ENCODE measurements at places on chromosomes 5 and 9.

GRCh38 chr5:42870882-42871418 is 59.3 kb upstream of the SELENOP start:
- no peak for DNase-seq

DNA sequence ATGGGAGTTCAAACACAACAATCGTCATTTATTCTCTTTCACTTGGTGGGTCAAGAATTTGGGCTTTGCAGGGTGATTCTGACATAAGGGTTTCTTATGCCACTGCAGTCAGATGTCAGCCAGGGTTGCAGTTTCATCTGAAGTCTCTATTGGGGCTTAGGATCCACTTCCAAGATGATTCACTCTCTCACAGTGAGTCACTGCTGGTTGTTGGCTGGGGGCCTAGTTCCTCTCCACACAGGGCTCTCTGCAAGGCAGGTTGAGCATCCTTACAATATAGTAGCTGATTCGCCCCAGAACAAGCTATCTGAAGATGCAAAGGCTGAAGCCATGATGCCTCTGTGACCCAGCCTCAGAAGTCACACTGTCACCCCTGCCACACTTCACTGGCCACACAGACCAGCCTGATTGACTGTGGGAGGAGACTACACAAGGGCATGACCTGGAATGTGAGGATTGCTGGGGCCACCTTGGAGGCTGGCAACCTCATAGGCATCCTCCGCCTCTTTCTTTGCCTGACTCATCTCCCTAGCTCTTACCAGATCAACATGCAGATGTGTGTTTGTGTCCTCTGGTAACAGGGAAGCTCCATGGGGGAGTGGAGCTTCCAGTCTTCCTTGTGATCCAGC is 4.5 kb upstream of the CARD19 start:
- DNase-seq: peak; percentile 71

GRCh38 chr9:14352503-14352902 is 38.6 kb upstream of the NFIB start:
- DNase-seq: no peak

DNA sequence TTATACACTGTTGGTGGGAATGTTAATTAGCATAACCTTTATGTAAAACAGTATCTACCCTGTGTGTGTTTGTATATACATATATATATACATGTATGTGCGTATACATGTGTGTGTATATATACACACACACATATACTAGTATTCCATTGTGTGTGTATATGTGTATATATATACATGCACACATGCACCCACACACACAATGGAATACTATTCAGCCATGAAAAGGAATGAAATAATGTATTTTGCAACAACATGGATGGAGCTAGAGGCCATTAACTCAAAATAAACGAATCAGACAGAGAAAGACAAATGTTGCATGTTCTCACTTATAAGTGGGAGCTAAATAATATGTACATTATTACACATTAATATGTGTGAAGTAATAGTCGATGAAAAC is 17.6 kb upstream of the SAP30L start:
- no peak for DNase-seq

DNA sequence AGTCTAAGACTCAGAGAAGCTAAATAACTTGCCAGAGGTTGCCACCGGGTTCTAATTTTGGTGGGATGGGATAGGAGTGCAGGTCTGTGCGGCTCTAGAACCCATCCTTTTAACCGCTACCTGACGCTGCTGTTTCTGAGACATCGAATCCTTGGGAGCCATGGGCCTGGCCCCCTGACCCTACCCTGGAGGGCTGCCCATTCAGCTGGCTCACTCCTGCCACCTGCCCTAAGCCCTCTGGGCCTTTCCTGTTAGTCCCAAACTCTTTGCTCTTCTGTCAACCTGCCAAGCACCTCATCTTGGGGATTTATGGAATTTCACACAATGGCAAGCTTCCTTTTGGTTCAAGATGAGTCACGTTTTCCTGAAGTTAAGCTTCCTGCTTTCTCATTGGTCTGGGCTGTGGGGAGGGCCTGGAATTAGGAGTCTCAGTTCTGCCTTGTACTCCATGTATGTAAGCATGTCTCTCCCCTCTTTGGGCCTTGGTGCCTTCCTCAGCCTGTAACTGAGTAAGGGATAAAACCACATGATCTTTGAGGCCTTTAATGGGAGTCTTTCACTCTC is 26.6 kb downstream of the ENHO start:
- no peak for DNase-seq

GRCh38 chr5:141477815-141478214 is 2.0 kb downstream of the PCDHGC3 start:
- DNase-seq: no peak

- DNase-seq: no peak
Measured at GRCh38 chr5:139914218-139914807, 118.7 kb downstream of the PSD2 start.

DNA sequence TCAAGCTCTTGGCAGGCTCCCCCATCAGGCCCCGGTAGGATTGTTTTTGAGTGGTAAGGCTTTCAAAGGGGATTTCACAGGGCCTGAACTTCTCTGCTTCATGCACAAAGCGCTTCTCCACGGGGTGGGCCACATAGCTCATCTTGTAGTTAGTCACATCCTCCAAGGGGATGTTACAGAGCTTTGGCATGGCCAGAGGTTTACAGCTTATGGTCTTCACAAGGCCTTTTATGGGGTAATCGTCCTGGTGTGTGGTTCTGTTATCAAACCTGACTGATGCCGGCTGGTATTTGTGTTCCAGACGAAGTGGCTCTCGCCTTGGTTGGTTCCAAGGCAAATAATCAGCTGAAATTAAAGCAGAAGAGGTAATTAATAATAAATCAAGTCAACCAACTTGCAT is 104.3 kb downstream of the SAXO1 start:
- no peak for DNase-seq

GRCh38 chr9:124428751-124429529 is 13.7 kb upstream of the PSMB7 start:
- DNase-seq: no peak

DNA sequence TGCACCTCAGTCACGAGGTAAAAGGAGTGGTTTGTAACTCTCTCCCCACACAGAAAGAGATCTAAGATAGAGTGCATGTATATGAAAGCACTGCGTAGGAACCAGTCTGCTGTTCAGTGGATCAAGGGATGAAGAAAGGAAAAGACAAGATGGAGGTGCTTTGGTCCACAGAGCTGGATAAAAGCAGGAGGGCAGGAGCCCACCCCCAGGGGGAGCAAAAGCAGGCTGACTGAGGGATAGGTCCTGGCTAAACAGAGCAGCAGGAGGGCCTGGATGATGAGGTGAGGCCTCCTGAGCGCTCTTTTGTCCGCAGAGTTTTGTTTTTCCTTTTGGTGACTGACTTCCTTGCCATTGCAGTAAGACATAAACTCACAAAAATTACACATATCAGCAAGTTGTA is 293.5 kb upstream of the C9orf72 start:
- no peak for DNase-seq

DNA sequence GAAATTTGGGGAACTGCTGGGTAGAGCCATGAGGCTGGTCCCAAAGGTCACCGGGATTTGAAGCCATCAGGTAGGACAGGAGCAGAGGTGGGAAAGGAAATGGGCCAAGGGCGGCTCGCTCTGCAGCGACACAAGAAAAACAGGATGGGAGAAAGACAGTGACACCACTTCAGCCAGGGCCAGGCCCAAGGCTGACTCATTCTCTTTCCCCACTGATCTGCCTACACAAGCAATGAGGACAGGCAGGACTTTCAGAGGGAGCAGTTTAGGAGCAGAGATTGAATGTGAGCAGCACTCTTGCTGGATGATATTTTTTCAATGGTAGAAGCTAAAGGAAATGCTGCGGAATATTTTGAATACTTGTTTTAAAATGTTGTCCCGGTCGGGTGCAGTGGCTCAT is 3.5 kb downstream of the RUFY1 start:
- DNase-seq: no peak

DNA sequence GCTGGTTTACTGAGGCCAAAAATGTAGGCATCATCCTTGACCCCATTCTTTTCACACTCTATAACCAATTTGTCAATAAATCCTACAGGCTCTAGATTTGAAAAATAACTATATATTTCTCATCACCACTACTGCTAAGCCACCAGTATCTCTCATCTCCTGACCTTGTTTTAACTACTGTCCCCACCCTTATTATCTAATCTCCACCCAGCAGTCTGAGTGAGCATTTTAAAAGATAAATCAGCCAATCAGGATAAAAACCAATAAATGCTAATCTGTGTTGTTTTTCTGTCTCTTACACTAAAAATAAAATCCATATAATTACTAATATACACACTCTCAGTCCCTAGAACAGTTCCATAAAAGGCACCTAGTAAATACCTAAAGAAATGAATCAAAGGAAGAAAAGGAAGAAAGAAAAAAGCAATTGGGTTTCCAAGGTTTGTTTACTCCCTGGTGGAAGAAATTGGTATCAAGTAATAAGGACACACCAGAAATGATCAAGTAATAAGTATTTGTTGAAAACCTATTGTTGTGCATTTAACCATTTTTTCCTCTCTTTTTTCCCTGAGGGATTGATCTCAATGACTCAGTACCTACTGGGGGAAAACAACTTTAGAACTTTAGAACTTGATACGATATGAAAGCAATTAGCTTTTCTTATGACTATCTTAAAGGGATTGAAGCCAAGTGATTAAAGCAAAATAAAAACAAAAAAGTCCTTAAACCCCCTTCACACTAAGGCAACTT is 19.3 kb downstream of the MRPS27 start:
- DNase-seq: no peak

DNA sequence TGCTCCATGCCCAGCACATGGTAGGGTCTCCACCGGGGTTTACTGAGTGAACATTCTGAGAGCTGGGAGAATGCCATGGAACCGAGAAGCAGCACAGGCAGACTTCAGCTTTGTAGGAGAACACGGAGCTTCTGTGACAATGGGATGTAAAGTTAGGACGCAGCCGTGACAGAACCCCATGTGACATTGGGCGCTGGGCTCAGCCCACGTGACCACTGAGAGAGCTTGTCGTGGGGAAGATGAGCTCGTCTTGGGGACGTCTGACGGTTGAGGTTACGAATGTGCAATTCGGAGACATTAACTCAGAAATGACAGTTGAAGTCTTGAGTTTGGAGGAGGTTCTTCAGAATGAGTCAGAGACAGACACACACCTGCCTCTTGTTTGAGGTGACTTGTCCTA is 13.5 kb downstream of the SDHA start:
- no peak for DNase-seq

GRCh38 chr5:170874017-170874416 is 12.2 kb downstream of the RANBP17 start:
- no peak for DNase-seq

- no peak for DNase-seq
Measured at GRCh38 chr9:132457504-132458236, 47.7 kb downstream of the CFAP77 start.

GRCh38 chr5:142959683-142960657 is 189.8 kb downstream of the ARHGAP26 start:
- DNase-seq: no peak

DNA sequence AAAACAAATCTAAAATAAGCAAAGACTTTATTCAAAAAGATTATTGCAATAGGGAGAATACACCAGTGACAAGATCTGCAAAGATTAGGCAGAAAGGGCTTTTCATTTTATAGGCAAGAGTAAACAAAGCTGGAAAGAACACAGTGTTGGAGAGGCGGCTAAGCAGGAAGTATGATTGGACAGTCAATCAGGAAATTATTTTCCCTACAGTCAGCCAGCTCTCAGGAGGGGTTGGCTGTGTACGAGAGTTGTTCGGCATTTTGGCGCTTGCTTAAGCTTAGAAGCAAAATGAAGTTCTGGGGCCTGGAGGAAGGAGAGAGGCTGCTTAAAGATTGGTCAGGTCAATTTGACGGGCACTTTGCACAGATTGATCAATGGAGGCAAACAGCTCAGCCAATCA is 1030.5 kb downstream of the TLE4 start:
- DNase-seq: no peak

DNA sequence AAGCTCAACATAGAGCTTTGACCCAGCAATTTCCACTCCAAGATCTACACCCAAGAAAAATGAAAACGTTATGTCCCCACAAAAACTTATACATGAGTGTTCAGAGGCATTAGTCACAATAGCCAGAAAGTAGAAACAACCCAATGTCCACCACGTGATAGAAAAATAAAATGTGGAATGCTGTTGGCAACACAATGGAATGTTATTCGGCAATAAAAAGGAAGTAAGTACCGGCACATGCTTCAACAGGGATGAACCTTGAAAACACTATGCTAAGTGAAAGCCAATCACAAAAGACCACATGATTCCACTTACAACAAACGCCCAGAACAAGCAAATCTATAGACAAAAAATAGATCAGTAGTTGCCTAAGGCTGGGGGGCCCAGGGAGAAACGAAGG is 6.0 kb downstream of the UBQLN1 start:
- DNase-seq: no peak

DNA sequence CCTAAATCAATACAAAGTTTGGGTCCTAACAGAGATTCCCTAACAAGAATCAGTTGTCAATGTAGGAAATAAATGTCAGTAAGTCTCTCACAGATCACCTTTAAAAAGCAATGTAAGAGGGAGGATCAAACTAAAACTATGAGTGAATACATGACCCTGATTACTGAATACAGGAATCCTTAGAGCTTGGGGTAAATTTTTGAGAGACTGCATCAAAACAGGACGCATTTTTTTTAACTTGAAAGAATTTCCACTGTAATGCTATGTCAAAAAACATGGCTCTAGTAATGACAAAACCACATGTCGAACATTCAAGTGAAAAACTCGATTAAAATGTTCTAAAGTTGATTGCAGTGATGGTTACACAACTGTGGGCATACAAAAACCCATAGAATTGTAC is 21.9 kb downstream of the ZDHHC21 start:
- no peak for DNase-seq

DNA sequence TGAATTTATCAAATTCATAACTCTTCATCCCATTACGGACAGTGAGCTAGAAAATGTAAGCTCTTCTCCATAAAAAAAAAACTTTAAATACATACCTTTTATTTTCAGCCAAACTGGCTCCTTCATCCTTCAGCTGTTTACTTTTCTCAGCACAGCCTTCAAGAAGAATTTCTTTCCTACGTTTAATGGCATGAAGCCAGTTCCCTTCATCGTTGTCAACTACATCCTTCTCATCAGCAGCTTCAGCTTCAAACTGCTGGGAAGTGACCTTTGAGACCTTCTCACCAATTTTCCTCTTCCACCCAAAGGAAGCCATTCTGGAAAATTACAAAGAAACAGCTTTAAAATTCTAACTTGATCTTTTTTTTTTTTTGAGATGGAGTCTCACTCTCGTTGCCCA is 9.1 kb downstream of the TTC33 start:
- no peak for DNase-seq

GRCh38 chr9:112047538-112048066 is 127.5 kb downstream of the SUSD1 start:
- no peak for DNase-seq

DNA sequence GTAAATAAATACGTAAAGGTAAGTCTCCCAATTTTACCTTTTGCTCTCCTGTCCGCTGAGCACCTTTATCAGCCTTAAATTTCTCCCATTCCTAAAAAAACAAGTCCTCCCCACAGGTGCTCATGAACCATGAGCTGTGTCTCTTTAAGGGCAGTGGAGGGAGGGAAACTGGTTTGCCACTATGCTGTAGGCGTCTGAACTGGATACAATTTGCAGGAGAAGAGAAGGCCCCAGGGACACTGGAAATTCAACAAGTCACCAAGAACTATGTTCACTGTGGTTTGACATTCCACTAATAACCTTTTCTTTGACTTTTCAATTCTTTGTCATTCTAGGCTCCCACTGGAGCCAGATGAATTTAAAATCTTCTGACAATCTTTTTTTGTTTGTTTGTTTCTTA is 72.2 kb downstream of the LHFPL2 start:
- DNase-seq: no peak

GRCh38 chr5:83222906-83223305 is 145.6 kb downstream of the XRCC4 start:
- DNase-seq: no peak
